ENCODE measurements at places on chromosomes 7 and 10. TPM values are rescaled to one million over a fixed set of nuclear protein-coding genes. Genes with fewer than 3 reads are reported as not detected.

DNA sequence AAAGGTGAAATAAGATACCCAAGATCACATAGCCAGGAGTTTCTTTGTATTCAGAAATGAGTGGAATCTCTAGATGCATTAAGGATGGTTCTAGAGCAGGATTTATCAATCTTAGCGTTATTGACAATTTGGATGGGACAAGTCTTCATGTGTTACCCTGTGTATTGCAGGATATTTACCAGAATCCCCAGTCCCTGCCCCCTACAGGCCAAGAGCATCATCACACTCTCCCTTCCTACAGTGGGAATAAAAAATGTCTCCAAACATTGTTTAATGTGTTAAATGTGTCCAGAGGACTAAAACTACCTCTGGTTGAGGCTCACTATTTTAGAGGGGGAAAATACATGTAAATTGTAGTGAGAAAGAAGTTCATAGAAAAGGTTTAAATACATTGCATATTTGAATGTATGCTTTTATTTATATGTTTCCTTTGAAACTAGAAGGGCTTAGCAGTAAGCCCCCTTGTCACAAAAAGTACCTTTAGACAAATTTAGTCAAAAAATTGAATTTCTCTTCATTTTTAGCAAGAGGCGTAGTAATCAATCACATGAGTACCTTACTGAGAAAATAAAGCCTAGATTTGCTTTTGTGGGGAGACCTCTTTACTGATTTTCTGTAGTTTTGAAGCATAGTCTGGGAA lies 141.2 kb downstream of the MLLT10 start:
- DNase-seq = no peak

Gene GNGT1
- polyA plus RNA-seq = not detected

- no peak for DNase-seq
These were observed 160.3 kb downstream of the EGFR start for GRCh38 chr7:55178863-55179773.

Gene CAMK2B
- polyA plus RNA-seq = 9.4 TPM

- DNase-seq = no peak
These were observed 40.3 kb downstream of the TNPO3 start for GRCh38 chr7:129014501-129015101.

- no peak for DNase-seq
These were observed 93.5 kb upstream of the PPP1R9A start for GRCh38 chr7:94813917-94814316.

Gene PTF1A
- not detected for polyA plus RNA-seq

- no peak for DNase-seq
These were observed 128.7 kb downstream of the COBL start for GRCh38 chr7:51187941-51188340.

GRCh38 chr10:118522791-118523498 lies 72.5 kb downstream of the PRLHR start:
- DNase-seq = no peak

Gene TECTB
- 0.06 TPM for polyA plus RNA-seq

Gene EBLN1
- not detected for polyA plus RNA-seq

DNA sequence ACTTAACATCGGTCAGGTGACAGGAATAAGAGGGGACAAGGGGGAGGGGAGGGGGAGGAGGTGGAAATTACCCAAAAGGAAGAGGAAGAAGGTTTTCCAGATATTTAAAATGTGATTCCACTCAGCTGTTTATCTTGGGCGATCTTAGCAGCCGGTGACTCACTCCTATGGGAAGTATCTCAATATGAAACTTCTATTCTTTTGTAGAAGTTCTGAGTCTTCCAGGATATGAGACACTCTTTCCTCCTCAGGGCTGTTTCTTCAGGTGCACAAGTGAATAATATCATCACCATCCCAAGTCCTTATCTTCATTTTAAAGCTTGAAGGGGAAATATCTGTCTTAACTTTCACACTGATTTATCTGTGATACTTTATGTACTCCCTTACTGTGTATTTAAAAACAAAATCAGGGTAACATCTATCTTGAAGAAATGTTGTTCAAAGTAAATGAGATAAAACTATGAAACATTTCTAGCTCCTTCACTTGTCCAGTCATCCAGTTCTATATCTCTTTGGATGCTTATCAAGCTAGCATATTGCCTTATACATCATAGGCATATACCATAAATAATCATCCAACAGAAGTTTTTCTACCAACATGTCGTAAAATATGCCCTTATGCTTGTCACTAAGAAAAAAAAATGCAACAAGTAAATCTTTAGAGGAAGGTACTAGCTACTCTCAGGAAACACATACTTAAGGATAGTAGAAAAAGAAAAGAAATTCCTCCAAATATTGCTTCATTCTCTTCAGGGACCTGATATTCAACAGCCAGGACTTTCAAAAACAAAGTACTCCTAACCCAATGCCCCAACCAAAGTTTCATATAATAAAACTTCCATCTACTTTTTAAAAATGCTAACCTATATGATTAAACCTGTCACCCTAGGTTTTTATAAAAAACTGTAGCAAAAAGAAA lies 13.7 kb downstream of the DOCK4 start:
- no peak for DNase-seq

DNA sequence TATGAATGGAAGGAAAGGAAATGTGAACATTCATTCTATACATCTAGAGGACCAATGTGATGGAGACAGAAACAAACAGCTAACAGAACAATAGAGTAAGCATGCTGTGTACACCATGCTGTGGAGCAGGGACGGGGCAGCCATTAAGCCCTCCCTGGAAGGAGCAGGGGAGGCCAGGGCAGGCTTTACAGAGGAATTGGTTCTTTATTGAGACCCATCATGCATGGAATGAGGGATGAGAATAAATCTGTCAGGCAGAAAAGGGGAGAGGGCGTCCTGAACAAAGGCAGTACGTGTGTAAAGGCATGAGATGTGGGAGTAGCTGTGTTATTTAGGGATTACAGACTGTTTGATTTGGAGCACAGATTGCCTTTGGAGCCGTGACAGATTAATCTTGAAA lies 35.2 kb downstream of the STK17A start:
- DNase-seq = no peak

GRCh38 chr10:123402656-123403055 lies 248.5 kb downstream of the BUB3 start:
- DNase-seq = no peak

DNA sequence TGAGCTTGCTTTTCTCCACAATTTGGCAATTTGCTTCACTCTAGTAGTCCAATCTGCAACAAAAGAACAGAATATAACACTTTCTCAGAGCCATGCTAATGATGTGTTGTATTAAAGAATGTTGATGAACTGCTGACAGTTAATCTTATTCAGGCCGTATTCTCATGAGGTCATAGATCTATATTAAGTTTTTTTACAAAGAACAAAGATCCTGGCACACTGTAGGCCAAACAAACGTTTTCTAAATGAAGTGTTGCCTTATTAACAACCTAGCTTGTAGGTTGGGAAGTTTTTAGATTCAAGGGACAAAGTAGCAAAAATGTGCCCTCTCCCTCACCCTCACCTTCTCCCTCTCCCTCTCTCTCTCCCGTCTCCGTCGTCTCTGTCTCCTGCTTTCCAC lies 6.8 kb downstream of the HILPDA start:
- no peak for DNase-seq

DNA sequence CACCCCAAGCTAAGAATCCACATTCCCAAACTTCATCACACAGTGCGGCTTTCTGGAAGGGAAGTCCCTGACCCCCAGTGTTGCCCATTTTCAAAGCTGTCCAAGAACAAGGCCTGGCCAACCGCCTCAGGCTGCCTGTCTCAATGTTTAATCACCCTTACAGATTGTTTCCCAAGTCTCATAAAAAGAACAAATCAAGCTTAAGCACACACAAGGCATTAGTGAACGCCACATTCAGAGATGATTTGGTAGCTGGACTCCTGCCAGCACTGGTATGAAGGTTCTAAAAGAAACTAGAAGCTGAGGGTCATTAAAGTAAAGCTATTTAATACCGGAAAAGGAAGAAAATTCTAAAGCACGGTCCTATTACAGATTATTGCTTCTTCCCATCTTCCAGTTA lies 35.6 kb downstream of the C10orf90 start:
- no peak for DNase-seq

DNA sequence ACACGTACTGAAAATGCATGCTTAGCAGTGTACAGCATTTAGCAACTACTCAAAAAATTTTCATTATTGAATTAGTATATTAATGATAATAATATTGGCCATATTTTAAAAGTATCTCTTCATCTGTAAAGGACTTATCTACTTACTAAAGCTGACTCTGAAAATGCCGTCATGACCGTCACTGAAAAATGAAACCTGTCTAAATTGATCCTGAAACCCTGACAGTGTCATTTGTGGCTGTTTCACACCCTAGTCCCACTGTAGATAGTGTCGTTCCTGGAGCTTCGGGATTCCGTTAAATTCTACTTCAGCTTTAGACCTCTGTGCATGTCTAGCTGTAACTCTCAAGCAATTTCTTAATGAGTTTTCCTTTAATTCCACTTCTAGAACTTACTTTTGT lies 35.8 kb upstream of the EZH2 start:
- DNase-seq = no peak

Gene CCL26
- polyA plus RNA-seq = 0.57 TPM

Gene GJD4
- polyA plus RNA-seq = 3.2 TPM

Gene IDI2
- not detected for polyA plus RNA-seq

DNA sequence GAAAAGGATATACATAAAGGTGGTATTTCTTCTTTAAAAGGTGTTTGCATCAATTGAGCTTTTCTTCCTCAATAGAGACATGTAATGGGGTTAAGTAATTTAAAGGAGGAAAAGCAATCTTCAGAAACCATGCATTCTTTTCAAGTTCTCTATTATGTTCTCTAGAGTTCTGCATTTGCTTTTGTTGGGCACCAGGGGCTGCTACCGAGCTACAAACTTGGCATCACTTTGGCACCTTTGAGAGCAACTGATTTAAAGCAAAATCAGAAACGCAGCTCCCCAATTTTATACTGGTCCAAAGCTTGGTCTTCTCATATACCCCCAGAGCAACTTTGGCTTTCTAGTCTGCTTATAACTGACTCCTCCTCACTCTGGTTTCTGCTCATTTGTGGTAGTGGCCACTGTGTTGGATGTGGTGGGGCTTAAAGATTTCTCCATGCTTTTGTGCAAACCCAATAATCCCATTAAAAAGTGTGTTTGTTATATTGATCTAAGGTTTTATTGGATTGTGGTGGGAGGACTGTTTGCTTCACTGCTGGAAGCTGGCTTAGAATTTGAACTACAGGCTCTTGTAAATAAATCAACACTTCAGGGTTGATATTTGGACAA lies 712.1 kb downstream of the PHTF2 start:
- peak; percentile 25 for DNase-seq

Gene KLF14
- polyA plus RNA-seq = not detected

Gene CCL24
- not detected for polyA plus RNA-seq

Gene ABCA13
- 0.36 TPM for polyA plus RNA-seq

GRCh38 chr7:156889089-156889488 lies 3.9 kb downstream of the LMBR1 start:
- no peak for DNase-seq

Gene POU6F2
- 0.11 TPM for polyA plus RNA-seq

Gene C10orf53
- polyA plus RNA-seq = not detected

GRCh38 chr7:141754939-141755338 lies 9.0 kb upstream of the TAS2R3 start:
- no peak for DNase-seq

DNA sequence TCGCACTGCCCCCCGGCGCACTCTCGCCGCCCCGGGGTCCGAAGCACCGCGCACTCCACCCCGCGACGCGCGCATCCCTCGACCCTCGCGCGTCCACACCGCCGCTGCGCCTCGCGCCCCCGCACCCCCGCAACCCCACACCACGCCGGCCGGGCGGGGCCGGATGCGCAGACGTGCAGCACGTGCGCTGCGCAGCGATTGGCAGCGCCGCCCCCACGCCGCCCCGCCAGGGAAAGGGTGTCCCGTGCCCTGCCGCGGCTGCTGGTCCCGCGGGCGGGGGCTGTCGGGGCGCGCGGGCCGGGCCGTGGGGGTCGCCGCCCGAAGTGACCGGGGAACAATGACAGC lies 53.7 kb upstream of the KDM7A start:
- DNase-seq = no peak

- DNase-seq = no peak
These were observed 5.7 kb upstream of the WDR86 start for GRCh38 chr7:151415375-151416105.

Gene PITX3
- 12.8 TPM for polyA plus RNA-seq

GRCh38 chr10:120039046-120039445 lies 146.5 kb downstream of the SEC23IP start:
- DNase-seq = no peak

- no peak for DNase-seq
These were observed 183.5 kb upstream of the CDCA7L start for GRCh38 chr7:22129166-22129565.

Gene GRID1
- not detected for polyA plus RNA-seq

Gene ADRB1
- 0.11 TPM for polyA plus RNA-seq

GRCh38 chr10:64409349-64409748 lies 888.1 kb downstream of the REEP3 start:
- no peak for DNase-seq

Gene GHRHR
- polyA plus RNA-seq = 0.60 TPM

Gene SPDYE9
- polyA plus RNA-seq = 0.44 TPM

Gene GIMAP1
- 2.0 TPM for polyA plus RNA-seq

GRCh38 chr7:20111821-20112542 lies 105.2 kb downstream of the MACC1 start:
- no peak for DNase-seq

GRCh38 chr7:86914551-86914950 lies 144.9 kb downstream of the ELAPOR2 start:
- no peak for DNase-seq

DNA sequence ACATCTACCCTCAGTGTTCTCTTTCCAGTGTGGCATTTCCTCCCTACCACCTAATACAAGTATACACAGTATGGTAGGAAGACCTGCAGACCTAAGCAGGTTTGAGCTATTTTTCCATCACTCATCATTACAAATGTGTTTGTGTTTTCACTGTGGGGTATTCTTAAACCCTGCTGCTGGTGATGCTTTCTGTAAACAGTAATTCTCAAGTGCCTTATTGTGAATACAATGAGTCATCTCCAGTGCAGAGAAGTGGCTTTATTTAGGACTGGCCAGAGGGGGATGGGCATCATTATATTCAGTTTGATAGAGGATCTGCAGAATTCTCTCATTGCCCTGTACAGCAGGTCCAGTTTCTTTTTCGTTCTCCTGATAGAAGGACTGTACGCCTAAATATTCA lies 63.7 kb downstream of the GRM8 start:
- DNase-seq = no peak

- DNase-seq = no peak
These were observed 171.0 kb downstream of the SND1 start for GRCh38 chr7:127822822-127823508.

DNA sequence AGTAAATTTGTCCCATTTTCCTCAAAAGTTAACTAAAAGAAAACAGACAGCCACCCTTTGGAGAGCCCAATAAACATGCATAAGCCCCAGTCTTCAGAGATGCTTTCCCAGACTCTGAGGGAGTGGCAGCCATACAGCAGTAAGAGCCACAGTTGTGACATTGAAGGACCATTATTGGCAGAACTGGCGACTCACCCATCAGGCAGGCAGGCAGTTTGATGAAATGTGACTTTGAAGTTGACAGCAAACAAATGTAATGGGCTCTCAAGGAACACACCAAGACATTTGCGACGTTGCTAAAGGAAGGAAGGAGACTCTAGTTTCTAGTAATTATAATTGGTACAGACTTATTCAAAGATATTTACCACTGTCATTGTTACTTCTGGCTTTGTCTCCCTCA lies 287.5 kb upstream of the PHYHIPL start:
- no peak for DNase-seq

Gene GRID2IP
- polyA plus RNA-seq = not detected

GRCh38 chr10:118698421-118698820 lies 56.3 kb downstream of the CACUL1 start:
- no peak for DNase-seq

Measured in muscle of arm (tissue), 14 donors.